ENCODE measurements at places on chromosomes 5 and 9. TPM values are rescaled to one million over a fixed set of nuclear protein-coding genes. Genes with fewer than 3 reads are reported as not detected.

GRCh38 chr5:35248843-35249780 lies 18.8 kb upstream of the PRLR start:
- no peak for DNase-seq

GRCh38 chr5:142295084-142295758 lies 29.6 kb downstream of the SPRY4 start:
- no peak for DNase-seq

- no peak for DNase-seq
These were observed 39.9 kb downstream of the SLIT3 start for GRCh38 chr5:169260896-169261569.

- DNase-seq = no peak
These were observed 127.5 kb upstream of the CPEB4 start for GRCh38 chr5:173760461-173761177.

GRCh38 chr5:166293892-166294291 lies 1997.6 kb upstream of the WWC1 start:
- DNase-seq = no peak

- no peak for DNase-seq
These were observed 10.0 kb upstream of the DELE1 start for GRCh38 chr5:141913560-141914198.

GRCh38 chr5:28208356-28208755 lies 1170.0 kb upstream of the CDH9 start:
- DNase-seq = no peak

DNA sequence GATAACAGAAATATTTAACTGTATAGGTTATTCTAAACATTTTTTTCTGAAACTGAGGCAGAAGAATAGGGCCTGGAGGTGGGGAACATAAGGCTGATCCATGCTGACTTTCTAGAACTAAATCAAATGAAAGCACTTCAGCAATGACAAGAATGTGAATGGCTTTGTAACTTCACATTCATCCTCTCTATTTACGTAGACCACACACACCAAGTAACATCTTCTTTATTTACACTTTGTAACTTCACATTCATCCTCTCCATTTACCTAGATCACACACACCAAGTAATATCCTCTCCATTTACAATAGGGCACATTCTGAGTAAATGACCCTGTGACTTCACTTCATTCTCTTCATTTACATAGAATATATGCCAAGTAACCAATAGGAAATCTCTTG lies 251.8 kb upstream of the CDH9 start:
- no peak for DNase-seq

DNA sequence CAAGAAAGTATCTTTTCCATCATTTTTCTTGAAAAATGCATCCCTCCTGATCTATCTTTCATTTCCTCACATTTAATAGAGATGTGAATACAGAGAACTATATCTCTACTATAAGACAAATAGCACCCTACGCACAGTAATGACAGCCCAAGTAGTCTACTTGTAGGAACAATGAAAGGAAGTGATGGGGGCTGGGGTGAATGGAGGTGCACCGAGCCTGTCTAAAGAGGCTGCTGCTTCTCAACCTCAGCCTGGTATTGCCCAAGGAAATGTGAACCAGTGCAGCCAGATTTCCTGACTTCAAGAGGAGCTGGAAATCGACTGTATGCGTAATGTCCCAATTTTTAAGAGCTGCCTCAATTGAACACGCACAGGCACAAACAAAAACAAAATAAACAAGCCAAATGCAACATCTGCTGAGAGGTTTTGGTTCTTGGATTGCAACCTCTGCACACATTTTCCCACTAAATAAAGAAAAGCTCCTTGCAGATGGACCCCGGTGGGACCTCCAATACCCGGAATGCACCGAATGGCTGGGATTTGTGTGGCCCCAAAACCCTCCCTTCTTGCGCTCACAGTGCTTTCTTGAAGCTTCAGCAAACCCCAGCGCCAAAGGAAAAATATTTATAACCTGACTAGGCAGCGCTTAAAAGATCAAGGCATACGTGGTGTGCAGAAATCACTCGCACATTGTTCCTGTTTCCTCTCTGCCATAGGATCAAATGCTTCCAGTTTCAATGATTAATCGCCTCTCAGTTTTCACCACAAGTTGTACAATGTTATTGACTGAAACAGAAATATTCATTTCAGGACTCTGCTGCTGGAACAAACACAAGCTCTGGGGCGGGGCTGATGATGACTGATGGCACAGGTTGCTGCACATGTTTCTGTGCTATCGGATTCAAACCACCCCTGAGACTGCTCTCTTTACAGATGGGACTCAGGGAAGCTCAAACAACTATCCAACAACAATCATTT lies 68.3 kb downstream of the KCNIP1 start:
- no peak for DNase-seq

GRCh38 chr5:53892224-53892623 lies 331.8 kb downstream of the NDUFS4 start:
- DNase-seq = no peak

DNA sequence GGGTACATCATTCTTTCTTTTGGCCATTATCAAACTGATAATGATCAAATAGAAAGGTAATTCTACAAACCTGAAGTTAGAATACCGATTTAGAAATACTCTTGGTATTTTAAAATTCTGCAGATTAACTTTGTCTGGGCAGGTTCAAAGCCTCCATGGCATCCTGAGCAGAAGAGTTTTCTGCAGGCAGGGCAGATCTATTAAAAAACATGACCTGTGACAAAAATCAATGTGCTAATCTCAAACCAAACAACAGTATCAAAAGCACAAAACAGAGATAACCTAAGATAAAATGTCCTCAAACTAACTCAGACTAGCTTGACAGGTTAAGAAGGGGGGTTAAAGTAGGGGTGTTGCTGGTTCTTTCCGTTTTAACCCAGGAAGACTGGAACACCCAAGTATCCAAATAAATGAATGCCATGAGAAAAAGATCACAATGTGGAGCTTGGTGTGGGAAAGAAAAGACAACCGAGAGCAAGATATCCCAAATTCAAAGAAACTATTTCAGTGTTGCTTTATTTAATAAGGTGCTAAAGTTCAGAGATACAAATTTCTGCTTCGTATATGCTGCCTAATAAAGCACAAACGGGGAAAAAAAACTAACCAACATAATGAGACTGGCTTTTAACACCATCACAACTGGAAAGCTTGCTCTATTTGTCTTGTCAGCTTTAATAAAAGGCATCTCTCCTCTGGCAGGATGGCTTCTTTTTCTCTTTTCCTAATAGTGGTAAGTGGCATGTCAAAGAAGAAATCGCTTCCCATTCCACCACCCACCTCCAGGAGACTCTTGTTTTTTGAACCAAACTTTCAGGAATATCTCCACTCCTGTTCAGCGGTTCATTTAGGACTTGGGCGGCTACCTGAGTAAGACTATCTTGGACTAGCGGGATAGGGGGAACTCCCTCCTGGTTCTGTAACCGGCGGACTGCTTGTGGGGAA lies 2.3 kb downstream of the EFNA5 start:
- no peak for DNase-seq

DNA sequence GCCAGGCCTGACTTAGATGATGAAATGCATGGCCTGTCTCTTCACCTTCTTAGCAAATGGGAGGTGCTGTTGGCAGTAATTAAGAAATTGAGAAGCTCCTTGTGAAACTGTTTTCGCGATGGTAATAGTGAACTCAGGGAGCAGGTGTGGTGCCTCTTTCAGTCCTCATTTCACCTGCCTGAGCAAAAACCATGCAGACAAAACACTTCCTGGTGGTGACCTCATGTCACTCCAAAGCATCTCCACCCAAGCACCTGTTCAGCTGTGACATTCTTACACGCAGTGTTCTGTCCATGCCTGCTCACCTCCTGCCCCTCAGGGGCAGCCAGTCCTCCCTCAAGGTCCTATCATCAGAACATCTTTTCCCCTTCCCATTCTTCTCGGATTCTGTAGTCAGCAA lies 146.5 kb downstream of the CD180 start:
- no peak for DNase-seq

- DNase-seq = no peak
These were observed 8.9 kb downstream of the JAKMIP2 start for GRCh38 chr5:147773587-147773986.

GRCh38 chr9:87498046-87498810 lies 561 bp downstream of the DAPK1 start:
- no peak for DNase-seq

- DNase-seq = no peak
These were observed 6.5 kb downstream of the GLIS3 start for GRCh38 chr9:4293293-4293941.

DNA sequence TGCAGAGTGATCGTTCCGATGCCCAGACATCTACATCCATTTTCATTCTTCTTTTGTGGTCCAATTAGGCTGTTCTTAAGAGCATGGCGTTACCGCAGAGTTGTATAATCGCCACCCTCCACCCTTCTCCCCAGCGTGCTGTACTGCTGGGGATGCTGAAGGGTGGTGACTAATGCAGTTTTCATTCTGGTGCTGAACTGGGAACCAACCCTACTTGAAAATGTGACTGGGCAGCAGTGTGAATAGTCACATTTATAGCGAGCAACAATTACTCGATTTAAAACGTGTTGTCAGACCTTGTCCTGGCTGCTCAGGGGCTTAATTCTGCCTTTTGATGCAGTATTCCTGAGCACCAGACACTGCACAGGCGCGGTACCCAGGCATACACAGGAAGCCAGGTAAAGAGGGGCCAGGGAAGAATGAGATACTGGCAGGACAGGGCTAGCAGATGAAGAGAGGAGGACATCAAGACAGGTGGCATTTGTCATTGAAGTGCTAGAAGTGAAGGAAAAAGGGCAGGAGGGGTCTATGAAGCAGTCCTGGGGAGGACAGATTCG lies 719 bp upstream of the ISCA1 start:
- DNase-seq = no peak

- no peak for DNase-seq
These were observed 19.9 kb downstream of the IFNW1 start for GRCh38 chr9:21121595-21122251.

- no peak for DNase-seq
These were observed 627.1 kb downstream of the PDE4D start for GRCh38 chr5:59266410-59266809.

DNA sequence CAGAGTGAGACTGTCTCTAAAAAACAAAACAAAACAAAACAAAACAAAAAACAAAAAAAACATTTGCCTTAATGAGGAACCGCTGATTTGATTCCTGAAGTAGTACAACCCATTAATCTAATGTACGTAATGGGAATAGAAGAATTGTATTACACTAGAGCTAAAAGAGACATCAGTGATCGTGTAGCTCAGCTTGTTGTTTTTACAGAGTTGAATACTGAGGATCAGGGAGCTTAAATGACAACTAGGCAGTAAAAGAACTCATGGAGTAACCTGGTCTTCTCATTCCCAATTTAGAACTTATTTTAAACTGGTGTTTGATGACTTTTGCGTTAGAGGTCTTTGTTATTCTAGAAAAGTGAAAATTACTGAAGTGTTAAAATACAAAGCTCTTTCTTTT lies 65.1 kb upstream of the SLC28A3 start:
- no peak for DNase-seq

GRCh38 chr9:129327552-129328328 lies 149.7 kb upstream of the IER5L start:
- no peak for DNase-seq

C9orf152 gene
- total RNA-seq = 0.49 TPM

GPX3 gene
- 3,069 TPM for total RNA-seq

SOX30 gene
- total RNA-seq = not detected

SNCB gene
- total RNA-seq = not detected

GPR150 gene
- 1.7 TPM for total RNA-seq

ZNF658 gene
- 2.7 TPM for total RNA-seq
